CD14-positive monocyte (primary cell): ENCODE measurements at places on chromosomes 7 and 10.

GRCh38 chr10:14358886-14359573 is 28.3 kb upstream of the FRMD4A start:
- H3K36me3 ChIP-seq, result no peaks in the 10 kb centered on the region
- no peak overlapping the region for H3K4me3 ChIP-seq
- no peaks in the 10 kb centered on the region for H3K4me1 ChIP-seq
- no peaks in the 10 kb centered on the region for H3K27me3 ChIP-seq

- peaks cover 19% of the 10 kb centered on the region for H3K4me1 ChIP-seq
- no peak overlapping the region for H3K27ac ChIP-seq
- no peaks in the 10 kb centered on the region for H3K27me3 ChIP-seq
- no peak overlapping the region for H3K4me3 ChIP-seq
These were observed 174.0 kb downstream of the PRKAG2 start for GRCh38 chr7:151702961-151703360.

- H3K36me3 ChIP-seq, result no peaks in the 10 kb centered on the region
- no peaks in the 10 kb centered on the region for H3K27me3 ChIP-seq
- H3K27ac ChIP-seq, result no peak overlapping the region
- H3K4me1 ChIP-seq, result no peaks in the 10 kb centered on the region
- DNase-seq, result no peak
These were observed 41.2 kb upstream of the PLPP4 start for GRCh38 chr10:120415709-120416330.

DNA sequence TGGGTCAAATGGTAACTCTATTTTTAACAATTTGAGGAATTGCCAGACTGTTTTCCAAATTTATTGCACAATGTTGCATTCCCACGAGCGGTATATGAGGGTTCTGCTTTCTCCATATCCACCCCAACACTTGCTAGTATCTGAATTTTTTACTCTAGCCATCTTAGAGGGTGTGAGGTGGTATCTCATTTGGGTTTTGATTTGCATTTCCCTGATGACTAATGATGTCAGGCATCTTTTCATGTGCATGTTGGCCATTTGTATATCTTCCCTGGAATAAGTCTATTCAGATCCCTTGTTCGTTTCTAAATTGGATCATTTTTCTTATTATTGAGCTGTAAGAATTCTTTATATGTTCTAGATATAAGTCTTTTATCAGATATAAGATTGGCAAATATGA is 97.7 kb downstream of the TPK1 start:
- H3K27me3 ChIP-seq, result no peaks in the 10 kb centered on the region
- H3K36me3 ChIP-seq, result no peaks in the 10 kb centered on the region
- no peak overlapping the region for H3K4me3 ChIP-seq
- H3K4me1 ChIP-seq, result no peaks in the 10 kb centered on the region

DNA sequence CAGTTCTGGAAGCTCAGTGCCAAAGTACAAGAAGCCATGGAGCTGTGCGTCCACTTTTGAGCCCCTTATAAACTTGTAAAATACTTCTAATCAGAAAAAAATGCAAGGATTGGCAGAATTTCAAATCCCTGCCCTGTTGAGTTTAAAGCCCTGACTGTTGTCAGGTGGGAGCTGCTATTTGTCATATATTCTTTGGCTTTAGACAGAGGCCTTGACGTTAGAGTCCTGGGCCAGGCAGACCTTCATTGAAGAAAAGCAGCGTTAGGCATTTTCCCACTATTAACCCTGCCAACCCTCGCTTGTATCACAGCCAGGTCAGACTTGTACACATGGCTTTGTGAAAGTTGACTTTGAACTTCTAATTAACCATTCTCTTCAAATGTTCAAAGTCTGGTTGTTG is 155.4 kb downstream of the TWIST1 start:
- DNase-seq, result no peak
- H3K36me3 ChIP-seq, result no peaks in the 10 kb centered on the region
- no peaks in the 10 kb centered on the region for H3K27me3 ChIP-seq
